ENCODE measurements at places on chromosomes 1 and 21. TPM values are rescaled to one million over a fixed set of nuclear protein-coding genes. Genes with fewer than 3 reads are reported as not detected.

ATPAF1 gene
- 49.0 TPM for total RNA-seq

THEM5 gene
- not detected for total RNA-seq

LMX1A gene
- total RNA-seq: not detected

NR0B2 gene
- not detected for total RNA-seq

SYNC gene
- not detected for total RNA-seq

Measured in activated CD4-positive, alpha-beta T cell treated with anti-CD3 and anti-CD28 coated beads, Interleukin-2, amount 10 ng/mL, durations not matched to agents 7 days and 5 days (primary cell).